ENCODE measurements at places on chromosomes 12 and 14.

DNA sequence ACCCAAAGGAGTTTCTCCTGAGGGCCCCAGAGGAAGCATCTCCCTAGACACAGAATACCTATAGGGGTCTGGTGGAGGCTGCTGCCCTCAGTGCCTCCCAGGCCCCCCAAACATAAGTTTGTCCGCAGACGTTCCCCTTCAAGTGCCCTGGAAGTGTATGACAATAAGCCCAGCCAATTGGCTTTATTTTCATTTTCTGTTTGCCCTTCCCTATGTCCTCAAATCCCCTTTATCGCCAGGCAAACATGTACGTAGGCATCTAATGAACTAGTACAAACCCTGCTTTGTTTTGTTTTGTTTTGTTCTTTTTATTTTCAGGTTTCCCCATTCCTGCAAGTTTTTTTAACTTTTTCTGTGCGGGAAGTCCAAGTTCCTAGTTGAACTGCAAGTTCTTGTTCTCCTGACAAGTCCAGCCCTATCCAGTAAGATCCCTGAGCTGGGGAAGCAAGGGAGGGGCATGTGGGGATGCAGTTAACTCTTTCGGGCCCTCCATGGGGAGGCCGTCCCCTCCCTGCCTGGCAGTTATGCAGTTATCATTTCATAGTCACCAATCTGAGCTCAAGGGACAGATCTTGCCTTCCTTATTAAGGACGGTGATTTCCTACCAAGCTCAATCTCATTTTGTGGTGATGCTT is 141.9 kb downstream of the KCNA5 start:
- no peak for DNase-seq

DNA sequence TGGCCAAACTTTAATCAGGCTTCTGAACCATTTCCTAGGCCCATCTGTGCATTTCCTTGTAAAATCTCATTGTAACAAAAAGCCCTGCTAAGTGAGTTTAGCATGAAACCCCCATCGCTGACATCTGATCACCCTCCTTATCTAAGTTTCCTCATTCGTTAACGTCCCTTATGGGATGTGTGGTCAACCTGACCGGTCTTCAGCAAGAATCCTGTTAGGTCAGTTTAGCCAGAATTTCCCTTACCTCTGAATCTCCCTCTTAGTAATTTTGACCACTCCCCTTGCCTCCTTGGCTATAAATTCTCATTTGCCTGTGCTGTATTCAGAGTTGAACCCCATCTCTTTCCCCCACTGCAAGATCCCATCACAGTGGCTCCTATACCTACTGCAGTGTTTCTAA is 239.3 kb downstream of the RMST start:
- DNase-seq, result no peak

DNA sequence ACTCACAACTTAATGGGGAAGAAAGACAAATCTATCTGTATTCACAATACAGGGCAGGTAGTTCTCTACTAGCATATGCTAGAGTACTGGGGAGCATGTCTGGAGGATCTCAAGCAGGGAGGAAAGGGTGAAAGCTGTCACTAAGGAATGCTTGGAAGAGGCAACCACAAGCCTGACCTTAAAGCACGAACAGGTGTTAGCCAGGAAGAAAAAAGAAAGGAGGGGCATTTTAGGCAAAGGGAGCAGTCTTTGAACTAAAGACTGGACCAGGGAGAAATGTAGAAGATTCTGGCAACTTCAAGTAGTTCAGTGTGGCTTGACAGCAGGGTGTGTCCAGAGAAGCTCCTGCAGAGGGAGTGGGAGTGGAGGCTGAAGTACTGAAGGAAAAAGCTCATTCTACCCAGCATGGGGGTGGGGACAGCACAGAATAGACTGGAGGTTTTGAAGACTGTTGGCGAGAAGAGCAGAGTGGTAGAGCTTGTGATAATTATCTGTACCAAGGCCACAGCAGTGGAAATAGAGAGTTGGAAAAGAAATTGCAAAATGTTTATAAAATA is 50.9 kb downstream of the AP5M1 start:
- DNase-seq, result no peak

DNA sequence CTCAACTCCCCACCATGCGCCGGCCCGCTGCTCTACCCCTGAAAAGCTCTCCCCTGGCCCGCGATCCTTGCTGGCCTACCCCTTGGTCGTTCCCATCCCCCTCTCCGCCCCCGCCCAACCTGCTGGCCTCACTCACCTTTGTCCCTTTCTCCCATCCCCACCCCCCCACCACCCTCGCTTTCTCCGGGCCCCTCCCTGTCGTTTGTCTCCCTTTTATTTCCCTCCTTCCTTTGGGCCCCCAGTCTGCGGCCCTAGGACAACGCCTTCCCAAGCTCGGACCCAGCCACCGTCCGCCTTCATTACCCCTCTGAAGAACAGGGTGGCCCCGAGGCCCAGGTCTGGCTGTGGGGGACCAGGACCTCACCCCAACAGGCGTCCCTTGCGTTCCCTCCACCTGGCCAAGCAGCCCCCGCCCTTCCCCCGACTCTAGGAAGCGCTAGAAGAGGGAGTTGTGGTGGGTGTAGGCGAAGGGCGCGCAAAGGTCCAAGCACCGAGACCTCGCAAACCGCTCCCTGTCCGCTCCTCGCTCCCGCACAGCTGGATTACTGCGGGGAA is 6.9 kb upstream of the SLC7A7 start:
- no peak for DNase-seq

DNA sequence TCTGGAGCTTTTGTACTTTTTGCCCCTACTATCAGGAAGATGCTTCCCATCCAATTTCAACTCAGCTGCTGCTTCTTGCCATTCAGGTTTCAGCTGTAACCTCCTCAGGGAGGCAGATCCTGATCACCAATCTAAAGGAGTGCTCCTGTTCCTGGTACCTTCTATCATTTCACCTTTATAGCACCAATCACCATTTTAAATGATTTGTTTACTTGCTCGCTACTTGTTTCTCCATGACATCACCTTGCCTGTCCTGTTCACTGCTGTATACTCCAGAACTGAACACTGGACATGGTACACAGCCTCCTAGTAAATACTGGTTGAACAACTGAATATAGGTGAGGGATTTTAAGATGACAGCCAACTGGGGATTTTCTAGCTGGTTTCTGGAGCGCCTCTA is 287.2 kb upstream of the DIO2 start:
- no peak for DNase-seq

DNA sequence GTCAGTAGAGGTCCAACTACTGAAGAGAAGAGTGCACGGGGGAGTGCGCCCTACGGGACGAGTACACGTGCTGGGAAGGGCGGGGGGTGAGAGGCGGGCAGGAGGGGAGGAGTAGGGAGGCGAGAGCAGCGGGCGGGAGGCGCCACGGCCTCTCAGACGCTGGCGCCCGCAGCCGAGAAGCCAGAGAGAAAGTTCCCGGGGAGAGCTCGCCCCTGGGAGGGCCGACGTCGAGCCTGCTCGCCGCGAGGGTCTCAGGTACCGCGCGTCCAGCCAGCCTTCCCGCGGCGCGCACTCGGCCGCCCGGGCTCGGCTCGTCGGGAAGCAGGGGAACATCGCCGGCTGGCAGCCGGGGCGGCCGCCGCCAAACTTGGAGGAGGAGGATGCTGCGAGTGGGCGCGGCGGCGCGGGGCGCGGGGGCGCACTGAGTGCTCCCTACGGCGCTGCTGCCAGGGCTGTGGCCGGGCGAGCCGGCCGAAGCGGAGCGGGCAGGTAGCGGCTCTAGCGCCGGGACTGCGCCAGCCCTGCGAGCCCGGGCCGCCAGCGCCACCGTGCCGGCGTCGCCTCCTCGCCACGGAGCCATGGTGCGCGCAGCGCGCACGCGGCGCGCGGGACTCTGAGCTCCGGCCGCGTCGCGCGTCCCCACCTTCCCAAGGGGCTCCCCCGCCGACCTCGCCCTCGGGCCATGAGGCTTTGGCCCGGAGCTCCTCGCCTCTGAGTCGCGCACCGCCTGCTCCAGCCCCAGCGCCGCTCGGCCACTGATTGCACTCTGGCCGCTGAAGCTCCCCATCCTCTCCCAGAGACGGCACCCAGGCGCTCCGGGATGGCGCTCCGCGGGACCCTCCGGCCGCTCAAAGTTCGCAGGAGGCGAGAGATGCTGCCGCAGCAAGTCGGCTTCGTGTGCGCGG is at the start of gene SLC24A4:
Gene SLC24A4, plus strand, starts transcription at position 155 of the 905 bp plus-strand sequence. Its CDS starts 666 bp downstream, at position 821.
- no peak for DNase-seq

DNA sequence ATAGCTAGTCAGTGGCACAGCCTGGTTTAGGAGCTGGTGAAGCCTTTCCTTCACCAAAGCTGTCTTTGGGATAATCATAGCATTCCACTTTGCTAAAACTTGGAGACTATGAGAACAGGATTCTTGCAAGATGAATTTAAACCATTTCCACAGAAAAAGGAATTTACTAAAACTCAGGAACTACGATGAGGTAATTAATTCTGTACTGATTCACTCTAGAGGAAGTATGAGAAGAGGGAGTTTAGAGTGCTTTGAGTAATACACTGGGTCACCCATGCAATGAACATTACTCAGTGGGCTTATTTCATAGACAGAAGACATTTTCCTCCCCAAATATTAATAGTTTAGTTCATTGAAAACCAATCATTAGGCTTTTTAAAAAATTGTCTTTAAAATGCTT is 73.0 kb downstream of the RMST start:
- peak; percentile 38 for DNase-seq

DNA sequence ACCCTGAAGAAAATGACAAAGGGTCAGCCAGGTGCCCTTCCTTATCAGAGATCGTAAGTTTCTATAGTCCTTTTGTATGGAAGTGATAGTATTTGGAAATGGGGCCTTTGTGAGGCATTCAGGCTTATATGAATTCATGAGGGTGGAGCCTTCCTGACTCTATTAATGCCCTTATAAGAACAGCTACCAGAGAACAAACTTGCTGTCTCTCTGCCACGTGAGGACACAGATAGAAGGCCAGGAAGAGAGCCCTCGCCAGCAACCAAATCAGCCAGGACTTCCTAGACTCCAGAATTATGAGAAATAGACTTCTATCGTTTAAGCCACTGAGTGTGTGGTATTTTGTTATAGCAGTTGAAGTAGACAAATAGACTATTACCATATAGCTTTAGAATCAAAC is 36.7 kb downstream of the TRMT5 start:
- DNase-seq, result no peak
